Stimulated activated CD8-positive, alpha-beta memory T cell treated with anti-CD3 and anti-CD28 coated beads, Interleukin-4, amount 100 ng/mL, for 24 hours (primary cell): ENCODE measurements at places on chromosomes 16 and 17.

GRCh38 chr16:8760021-8760420 is 37.4 kb downstream of the TMEM186 start:
- no peak for DNase-seq

DNA sequence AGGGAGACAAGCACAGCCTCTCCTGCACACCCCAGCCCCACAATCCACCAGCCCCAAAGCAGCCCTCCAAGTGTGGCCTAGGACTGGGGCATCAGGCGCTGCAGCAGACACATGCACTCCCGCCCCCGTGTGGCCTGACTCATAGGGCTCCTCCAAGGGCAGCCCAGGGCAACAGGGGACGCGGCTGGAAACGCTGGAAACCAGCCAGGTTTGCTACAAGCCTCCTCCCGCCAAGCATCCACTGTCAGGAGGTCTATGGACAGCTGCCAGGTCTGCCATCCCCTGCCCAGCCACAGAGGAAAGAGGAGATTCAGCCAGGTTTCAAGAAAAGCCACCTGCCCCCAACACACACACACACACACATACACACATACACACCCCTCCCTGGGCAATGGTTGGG is 25.8 kb downstream of the SRCIN1 start:
- DNase-seq = no peak

DNA sequence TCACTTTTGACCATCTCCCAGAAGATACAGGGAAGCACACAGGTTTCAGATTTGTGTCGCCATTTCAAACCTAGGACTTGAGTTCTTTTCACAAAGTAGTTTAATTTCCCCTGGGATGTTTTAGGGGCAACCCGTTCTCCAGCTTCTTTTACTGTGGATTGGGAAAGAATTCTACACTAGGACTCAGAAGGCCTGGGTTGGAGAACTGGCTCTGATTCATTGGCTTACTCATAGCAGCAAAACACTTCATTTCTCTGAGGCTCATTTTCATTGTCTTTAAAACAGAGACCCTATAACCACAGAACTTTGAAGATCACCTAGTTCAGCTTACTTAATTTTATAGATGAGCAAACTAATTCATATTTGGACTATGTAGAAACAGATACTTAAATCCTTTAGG is 175.9 kb upstream of the SALL1 start:
- DNase-seq = no peak

DNA sequence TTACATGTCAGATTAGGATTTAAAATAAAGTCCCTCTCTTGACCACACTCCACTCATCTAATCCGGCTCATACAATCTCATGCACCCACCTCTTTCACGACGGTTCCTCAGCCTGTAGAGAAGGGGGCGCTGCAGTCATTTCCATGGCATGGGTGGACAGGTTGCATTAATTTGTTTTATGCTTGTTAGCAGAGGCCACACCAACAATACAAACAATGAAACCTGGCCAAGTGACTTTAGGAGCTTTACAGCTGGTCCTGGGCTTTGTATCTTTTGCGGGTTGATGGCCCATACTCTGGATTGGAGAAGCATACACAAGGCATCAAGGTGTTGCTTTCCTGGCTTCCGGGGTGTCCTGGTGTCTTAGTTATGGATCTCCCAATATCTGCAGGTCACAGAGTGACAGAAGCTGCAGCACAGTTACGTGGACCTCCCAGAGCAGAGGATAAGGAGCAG is 9.7 kb upstream of the SNF8 start:
- no peak for DNase-seq

DNA sequence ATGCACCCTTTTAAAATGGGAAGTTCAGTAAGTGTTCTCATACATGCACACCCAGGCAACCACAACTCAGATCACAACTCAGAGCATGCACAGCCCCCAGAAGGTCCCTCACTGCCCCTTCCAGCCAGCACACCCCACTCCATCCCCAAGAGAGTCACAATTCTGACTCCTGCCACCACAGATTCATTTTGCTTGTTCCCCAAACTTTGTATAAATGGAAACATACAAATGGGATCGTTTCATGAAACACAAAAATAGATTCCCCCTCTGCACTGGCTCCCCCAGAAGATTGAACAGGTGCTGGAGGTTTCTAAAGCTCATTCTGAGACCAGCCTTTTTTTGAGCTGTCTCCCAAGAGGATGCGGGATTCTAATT is 3.3 kb upstream of the TNFRSF13B start:
- DNase-seq = no peak

DNA sequence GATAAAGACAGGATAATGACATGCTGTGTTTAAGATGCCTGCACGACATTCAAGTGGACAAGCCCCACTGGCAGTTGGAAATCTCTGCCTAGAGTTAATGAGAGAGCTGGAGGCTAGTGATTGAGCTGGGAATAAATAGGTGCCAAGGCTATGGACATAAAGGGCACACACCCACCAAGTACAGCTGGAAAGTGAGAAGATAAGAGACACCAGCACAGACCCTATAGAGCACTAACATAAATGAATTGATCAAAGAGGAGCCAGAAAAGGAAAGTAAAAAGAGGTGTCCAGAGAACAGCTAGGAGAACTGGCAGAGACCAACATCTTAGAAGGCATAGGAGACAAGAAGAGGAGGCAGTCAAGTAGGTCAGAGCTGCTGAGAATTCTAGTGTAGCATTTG is 101.2 kb downstream of the YPEL2 start:
- DNase-seq = no peak

- DNase-seq = no peak
Measured at GRCh38 chr16:12874186-12874585, 27.2 kb upstream of the SHISA9 start.

- DNase-seq = no peak
Measured at GRCh38 chr16:30805370-30806169, 18.6 kb upstream of the ZNF629 start.

GRCh38 chr16:51939378-51939871 is 607.5 kb downstream of the TOX3 start:
- no peak for DNase-seq

GRCh38 chr16:2513405-2514332 is at the start of gene ATP6V0C:
TSS of gene ATP6V0C (plus strand) at chr16:2513952. CDS start at chr16:2514104, 152 bp downstream.
- peak; percentile 83 for DNase-seq

DNA sequence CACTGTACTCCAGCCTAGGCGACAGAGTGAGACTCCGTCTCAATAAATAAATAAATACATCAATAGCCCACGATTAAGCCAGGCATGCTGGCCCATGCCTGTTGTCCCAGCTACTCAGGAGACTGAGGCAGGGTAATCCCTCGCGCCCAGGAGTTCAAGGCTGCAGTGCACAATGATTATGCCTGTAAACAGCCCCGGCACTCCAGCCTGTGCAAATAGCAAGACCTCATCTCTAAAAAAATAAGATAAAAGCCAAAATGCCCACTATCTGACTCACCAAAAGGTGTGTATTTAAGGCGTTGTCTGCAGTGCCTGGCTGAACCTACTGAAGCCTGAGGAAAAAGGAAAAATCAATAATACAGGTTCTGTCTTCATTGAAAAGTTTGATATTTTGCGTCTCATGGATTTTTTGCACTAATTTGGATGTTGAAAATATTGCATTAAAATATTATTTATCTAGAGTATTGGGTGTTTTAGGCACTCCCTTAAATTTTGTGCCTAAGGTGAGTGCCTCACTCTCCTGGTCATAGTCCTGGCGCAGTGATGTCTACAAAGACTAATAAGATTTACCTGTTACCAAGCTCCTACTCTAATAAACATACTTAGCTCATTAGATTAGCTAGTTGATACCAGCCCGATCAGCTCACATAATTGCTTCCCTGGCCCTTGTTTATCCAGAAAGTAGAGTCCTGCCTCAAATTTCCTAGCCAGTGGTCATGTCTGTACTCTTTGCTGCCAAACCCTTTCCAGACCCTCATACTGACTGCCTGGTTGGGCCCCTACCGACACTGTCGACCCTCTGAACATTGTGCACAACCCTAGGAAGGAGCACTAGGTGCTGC is 24.7 kb upstream of the TOB1 start:
- DNase-seq = no peak

GRCh38 chr17:18102640-18103039 is 5.9 kb upstream of the MYO15A start:
- DNase-seq = no peak

- no peak for DNase-seq
Measured at GRCh38 chr17:27623614-27624013, 7.4 kb upstream of the LGALS9 start.

DNA sequence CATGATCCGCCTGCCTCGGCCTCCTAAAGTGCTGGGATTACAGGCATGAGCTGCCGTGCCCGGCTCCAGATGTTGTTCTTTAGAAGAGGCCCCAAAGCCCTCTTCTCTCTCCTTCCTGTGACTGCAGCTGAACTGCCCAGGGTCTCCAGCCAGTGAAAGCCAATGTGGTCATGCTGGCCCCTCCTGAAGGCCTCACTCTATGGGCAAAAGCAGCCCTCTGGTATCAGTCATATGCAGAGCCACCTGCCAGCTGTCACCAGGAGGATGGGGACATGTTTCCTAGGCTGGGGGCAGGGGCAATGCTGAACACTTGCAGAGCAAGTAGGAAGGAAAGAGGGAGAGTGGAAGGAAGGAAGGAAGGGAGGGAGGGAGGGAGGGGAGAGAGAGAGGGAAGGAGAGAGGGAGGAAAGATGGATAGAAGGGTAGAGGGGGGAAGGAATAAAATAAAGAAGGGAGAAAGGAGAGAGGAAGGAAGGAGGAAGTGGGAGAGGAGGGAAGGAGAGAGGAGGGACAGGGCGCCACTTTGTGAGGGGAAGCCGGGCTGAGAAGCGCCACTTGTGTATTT is 36.0 kb downstream of the SOCS3 start:
- DNase-seq = no peak

- no peak for DNase-seq
Measured at GRCh38 chr16:29926711-29927052, 656 bp upstream of the KCTD13 start.

DNA sequence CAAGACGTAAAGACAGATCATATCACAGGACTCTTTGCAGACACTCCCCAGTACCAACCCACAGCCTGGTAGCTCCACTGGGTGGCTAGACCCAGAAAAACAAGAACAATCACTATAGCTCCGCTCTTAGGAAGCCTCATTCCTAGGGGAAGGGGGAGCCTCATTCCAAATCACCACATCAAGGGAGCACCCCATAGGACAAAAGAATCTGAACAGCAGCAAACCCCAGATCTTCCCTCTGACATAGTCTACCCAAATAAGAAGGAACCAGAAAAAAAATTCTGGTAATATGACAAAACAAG is 237.8 kb downstream of the CEP112 start:
- no peak for DNase-seq

GRCh38 chr17:77704048-77704815 is 254.3 kb upstream of the TNRC6C start:
- no peak for DNase-seq

GRCh38 chr16:76639685-76640289 is 362.6 kb downstream of the CNTNAP4 start:
- no peak for DNase-seq

GRCh38 chr16:81688182-81688581 is 90.9 kb upstream of the PLCG2 start:
- no peak for DNase-seq

- no peak for DNase-seq
Measured at GRCh38 chr17:50667259-50668024, 32.8 kb downstream of the ABCC3 start.

GRCh38 chr17:30969989-30970830 is 629 bp upstream of the RNF135 start:
- DNase-seq = no peak

GRCh38 chr17:48646183-48647102 is 20.3 kb upstream of the HOXB9 start:
- DNase-seq = peak; percentile 9

GRCh38 chr16:1991135-1991551 is 1.4 kb downstream of the SYNGR3 start:
- DNase-seq = no peak

- DNase-seq = no peak
Measured at GRCh38 chr16:61002479-61003204, 1033.6 kb downstream of the CDH8 start.

GRCh38 chr16:89691986-89692569 is 5.6 kb downstream of the CDK10 start:
- DNase-seq = no peak

DNA sequence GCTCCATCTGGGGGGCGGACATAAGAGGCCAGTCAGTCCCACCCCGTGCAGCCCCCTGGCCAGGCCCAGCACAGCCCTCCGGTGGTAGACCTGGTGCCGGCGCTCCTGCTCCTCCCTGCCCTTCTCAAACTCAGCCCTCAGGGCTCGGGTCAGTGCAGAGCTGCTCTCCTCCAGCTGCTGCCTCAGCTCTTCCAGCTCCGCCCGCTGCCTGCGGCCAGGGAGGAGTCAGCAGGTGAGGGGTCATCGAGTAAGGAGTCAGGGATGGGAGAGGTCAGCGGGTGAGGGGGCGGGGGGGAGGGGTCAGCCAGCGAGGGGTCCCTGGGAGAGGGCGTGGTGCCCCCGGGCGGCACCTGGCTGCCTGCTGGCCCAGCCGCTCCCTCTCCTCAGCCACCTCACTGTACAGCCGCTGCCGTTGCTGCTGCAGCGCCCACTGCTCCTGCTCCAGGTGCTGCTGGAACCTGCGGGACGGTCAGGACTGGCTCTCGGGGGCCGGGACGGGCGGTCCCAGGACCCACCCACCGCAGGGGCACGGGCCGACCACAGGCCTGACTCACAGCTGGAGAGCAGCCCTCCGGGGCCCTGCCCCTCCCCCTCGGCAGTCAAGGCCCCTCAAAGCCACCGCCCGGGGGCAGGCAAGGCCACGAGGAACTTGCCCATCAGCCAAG is 26.5 kb upstream of the AATK start:
- DNase-seq = no peak

- no peak for DNase-seq
Measured at GRCh38 chr16:17901309-17901708, 430.5 kb upstream of the XYLT1 start.

GRCh38 chr16:9135797-9136196 is 44.4 kb downstream of the HAPSTR1 start:
- no peak for DNase-seq

- DNase-seq = no peak
Measured at GRCh38 chr17:43380307-43380706, 18.5 kb upstream of the ARL4D start.

DNA sequence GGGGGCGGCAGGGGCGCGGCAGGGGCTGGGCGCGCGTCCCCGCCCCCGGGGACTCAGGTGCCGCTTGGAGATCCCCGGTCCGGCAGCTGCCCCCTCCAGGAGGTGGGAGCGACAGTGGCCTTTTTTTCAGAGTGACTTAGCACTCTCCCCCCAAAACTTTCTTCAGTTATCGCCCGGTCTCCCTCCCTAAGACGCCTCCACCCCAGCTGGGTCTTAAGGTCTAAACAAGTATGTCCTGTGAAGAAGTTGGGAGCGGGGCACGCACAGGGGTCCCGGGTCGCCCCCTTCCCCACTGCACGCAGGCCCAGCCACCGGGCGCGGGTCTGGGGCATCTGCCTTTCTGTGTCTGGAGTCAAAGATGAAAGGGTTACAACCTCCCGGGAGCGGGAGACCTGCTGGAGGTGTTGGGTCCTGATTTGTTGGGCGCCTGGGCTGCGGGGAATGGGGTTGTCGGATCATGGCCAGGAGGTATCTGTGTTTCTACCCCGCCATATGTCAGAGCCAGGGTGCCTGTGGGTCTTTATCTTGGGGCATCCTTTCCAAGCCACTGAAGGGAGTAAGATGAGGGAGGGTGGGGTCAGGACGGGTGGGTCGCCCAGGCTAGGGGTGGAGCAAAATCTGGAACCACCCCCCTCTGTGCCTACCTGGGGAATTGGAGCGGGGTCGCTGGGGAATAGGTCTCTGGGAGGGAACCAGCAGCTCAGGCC is 757 bp downstream of the FMNL1 start:
- peak; percentile 37 for DNase-seq
